ENCODE measurements at places on chromosomes 1 and 21.

DNA sequence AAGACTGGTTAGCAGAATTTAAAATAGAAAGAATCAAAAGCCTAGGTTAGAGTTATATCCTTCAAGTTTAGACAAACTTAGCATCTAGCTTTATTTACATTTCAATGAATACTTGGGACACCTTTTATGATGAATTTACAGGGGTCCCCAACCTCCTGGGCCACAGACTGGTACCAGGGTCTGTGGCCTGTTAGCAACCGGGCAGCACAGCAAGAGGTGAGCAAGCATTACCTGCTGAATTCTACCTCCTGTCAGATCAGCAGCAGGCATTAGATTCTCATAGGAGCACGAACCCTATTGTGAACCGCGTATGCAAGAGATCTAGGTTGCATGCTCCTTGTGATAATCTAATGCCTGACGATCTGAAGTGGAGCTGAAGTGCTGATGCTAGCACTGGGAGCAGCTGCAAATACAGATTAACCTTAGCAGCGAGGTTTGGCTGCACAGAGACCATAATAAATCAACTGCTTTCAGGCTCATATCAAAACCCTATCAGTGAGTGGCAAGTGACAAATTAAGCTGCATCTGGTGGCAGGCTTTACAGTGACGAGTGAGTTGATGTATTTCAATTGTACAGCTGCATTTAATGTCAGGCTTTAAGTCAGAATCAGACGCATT is 82.0 kb downstream of the UCHL5 start:
- no peak for DNase-seq

GRCh38 chr1:30908316-30908695 is 252 bp downstream of the SDC3 start:
- DNase-seq, result no peak

GRCh38 chr1:239785576-239785975 is 306.1 kb upstream of the FMN2 start:
- no peak for DNase-seq

DNA sequence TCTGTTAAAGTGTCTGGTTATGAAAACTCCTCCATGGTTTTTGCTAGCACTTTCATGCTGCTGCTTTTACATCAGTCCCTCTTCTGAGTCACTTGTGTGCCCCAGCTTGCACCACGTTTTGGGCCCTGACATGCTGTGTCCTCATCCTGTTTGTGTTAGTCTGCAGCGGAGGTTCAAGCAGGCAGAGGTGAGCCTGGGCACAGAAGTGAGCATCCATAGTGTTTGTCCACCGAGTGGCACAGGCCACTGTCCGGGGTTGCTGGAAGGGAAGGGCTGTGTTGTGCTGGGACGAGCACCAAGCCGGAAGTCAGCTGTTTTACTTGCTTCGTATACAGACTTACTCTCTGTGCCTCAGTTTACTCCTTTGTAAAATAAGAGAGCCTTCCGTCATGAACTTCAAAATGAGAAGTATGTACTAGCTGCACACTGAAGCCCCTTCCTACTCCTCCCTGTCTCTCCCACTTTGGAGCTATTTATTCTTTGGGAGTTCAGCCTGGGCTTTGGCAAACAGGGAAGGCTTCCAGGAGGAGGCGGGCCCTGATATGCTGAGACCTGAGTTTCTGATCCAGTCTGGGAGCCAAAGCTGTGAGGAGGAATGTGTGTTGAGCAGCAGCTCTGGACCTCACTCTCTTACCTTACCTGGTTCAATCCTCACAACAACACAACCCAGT is 10.7 kb upstream of the LAPTM5 start:
- no peak for DNase-seq

DNA sequence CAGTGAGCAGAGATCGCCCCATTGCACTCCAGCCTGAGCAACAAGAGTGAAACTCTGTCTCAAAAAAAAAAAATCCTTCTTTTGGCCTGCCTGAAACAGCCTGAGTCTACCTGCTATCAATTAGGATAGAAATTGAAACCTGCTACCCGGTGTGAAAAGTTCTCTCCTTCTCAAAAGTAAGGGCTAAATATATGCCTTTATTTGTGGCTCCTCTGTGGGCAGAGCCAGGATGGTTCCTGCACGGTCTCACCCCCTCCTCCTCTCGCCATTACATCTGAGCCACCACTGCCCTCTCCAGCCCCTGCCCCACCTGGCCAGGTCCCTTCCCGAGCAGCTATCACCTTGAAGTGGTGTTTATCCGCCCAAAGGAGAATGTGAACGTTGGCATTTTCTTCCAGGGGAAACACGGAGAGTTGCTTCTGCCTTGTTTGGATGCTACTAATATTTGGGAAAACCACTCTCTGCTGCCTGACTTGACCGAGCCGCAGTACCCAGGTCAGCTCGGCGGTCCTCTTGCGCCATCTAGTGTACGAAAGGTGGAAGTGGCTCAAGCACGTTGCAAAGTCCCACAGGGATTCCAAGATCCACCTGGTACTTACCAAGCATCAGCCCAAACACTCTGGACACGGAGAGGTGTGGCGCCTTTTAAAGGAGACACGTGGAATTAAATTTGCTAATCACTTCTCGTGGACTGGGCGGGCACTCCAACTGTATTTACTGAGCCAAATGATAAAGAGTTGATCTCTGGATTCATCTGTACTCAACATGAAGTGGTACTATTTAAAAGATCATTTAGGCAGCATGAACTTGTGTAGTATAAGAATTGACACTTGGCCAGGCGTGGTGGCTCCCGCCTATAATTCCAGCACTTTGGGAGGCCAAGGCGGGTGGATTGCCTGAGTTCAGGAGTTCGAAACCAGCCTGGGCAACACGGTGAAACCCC is 31.9 kb downstream of the SETD4 start:
- peak; percentile 36 for DNase-seq

DNA sequence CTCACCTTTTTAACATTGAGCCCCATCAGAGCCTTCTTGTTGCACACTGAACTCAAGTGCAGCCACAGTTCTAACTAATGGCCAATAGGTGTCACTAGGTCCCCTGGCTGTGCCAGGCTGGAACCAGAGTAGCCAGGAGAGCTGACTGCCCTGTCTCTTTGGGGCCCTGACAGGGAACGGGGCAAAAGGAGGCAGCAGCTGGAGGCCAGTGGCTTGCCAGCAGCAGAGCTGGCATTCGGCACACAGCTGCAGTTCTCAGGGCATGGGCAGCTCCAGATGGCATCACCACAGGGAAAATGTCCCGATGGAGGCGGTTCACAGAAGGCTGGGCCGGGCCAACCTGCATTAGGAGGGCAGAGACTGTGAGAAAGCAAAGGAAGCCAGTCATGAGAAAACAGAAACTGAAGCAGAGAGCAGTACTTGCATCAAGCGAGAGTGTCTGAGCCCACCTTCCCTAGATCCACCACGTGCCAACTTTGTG is 188.6 kb downstream of the FCRL5 start:
- DNase-seq, result no peak

- DNase-seq, result no peak
These were observed 36.6 kb downstream of the CAPZB start for GRCh38 chr1:19448491-19449439.

GRCh38 chr1:108502624-108503023 is 52.5 kb downstream of the NBPF6 start:
- DNase-seq, result no peak

GRCh38 chr1:229152311-229152710 is 118.6 kb upstream of the RAB4A start:
- DNase-seq, result no peak

DNA sequence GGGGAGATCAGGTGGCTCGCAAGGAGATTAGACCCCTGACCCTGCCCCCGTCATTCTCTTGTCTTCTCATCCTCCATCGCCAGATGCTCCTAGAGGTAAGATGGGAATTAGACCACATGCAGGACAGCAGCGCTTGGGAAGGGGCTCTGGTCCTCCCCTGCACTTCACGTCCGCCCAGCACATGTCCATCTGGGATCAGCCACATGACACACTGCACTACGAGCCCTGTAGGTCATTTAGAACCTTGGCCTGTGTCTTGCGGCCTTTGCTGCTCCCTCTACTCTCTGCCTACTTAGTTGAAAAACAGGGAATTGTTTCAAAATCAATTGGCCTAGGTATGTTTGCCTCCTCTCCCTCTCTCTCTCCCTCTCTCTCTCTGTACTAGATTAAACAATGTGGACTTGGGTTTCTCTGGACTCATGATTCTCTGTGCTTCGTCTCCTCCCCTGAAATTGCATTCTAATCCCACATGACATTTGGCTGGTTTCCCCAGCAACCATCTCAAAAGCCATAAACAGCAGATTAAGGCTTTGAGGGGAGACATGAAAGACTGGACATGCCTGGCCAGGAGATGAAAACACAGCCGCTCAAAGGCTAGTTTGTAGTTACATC is 3.8 kb upstream of the NCMAP start:
- no peak for DNase-seq

- DNase-seq, result no peak
These were observed 67.8 kb upstream of the SMYD2 start for GRCh38 chr1:214213136-214213535.

GRCh38 chr21:42208801-42209490 is 10.0 kb upstream of the ABCG1 start:
- no peak for DNase-seq

GRCh38 chr1:46492871-46493270 is 3.2 kb downstream of the DMBX1 start:
- no peak for DNase-seq

DNA sequence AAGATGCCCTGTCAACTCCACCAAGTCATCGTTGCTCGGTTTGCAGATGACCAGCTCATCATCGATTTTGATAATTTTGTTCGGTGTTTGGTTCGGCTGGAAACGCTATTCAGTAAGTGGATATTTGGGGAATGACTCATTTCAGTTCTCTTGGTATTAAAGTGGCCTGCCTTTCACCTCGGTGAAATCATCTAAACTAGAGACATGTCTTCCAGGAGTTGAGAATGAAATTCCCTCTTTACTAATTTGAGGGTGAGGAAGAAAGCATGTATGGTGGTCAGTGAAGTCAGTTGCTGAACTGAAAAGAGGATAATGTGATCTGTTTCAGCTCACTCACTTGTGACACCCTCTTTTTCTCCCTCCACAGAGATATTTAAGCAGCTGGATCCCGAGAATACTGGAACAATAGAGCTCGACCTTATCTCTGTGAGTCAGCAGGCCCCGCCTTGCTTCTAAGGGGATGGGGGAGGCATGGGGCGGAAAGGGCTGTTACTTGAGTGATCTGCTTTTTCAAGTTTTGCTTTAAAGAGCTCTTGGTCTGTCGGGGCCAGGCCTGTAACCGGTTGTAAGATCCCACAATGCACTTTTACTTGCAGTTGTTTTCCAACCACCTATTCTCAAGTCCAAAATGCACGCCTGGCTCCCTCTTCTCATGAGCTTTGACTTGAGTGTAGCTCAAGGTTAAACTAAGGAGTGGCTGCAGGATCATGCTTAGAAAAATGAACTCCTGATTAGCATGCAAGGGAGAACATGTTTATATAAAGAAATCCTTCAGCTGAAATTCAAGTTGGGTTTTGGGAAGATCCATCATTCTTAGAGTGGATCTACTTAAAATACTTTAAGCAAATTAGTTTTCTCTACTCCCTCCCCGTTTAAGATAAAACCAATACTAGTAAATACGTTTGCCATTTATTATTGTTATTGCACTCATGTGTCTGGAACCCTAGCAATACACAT is 59.8 kb downstream of the CAPN2 start:
- DNase-seq, result no peak

DNA sequence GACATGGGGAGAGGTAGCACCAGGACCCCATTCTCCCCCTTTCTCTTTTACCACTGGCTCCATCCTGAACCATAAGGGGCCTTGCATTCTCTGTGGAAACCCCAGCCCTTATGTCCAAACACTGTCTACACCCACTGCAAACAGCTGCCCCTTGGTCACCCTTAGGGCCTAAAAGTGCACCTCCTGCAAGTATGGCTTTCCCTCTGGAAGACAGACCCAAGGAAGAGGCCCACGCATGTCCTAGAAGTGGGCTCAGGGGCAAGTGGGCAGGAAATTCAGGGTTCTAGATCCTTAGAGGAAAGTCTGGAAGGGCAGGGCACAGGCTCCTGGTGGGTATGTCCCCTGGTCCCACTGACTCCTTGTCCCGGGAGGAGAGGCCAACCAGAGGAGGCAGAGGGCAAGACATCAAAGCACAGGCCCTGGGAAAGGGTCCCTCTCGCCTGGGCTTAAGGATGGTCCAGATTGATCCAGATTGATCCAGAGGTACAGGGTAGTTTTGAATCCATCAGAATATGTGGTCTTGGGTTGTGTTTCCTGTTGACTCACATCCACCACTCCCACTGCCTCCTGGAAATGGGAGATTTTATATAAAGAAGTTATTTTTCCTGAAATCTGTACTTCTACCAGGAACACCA is 150.9 kb downstream of the GRIK3 start:
- DNase-seq, result no peak

DNA sequence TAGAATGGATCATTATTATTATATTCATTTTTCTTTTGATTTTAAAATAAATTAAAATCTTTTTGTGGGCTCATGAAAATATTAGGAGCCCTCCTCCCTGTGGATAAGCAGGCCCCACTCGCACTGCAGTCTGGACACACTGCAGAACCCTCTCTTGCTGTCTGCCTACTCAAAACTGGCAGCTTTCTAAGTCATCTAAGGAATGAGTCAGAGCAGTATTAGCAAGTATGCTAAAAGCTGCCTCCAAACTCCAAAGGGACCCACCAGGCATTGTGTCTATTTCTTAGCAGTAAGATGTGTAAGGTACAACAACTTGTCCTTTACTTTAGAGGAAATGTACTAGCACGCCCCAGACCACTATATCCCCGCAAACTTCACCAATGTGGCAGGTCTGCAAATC is 108.8 kb downstream of the SYF2 start:
- no peak for DNase-seq

DNA sequence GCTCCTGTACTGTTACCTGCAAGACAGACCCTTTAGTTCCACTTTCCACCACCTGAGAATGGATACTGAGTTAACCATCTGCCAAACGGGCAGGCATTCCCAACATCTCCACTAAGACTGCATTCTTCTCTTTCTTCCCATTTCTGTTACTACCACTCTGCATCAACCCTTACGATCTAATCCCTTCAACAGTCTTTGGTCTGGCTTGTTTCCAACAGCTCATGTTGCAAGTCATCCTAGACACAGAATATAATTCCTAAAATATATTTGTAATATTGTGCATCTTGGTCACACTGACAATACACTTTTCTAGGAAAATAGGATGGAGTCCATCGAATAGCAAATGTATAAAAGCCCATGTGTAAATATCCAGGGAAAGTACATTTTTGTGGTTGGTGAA is 166.7 kb downstream of the SIPA1L2 start:
- DNase-seq, result no peak

- no peak for DNase-seq
These were observed 30.3 kb upstream of the MUTYH start for GRCh38 chr1:45370575-45370974.

DNA sequence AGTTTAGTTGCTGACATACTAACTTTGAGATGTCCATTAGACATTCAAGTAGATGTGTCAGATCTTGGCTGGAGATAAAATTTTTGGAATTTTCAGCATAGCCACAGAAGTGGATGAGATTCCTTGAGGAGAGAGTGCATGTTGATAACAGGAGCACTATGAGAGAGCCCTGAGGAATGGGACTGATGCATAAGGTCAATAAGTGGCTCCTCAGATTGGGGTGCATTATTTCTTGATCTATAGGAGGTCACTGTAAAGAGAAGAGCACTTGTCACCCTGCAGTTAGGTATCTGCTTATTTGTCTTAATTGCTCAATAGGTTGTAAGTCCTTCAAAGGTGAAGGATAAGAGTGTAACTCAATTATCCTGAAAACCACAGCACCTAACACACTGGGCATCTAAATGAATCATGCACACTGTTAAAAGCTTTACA is 52.0 kb upstream of the TACSTD2 start:
- no peak for DNase-seq
